ENCODE measurements at places on chromosomes 6 and 20. TPM values are rescaled to one million over a fixed set of nuclear protein-coding genes. Genes with fewer than 3 reads are reported as not detected.

The RAET1L gene
- polyA plus RNA-seq = not detected

The AGPAT1 gene
- 139 TPM for polyA plus RNA-seq

The TMEM170B gene
- polyA plus RNA-seq = 3.3 TPM

The C20orf204 gene
- polyA plus RNA-seq = 27.2 TPM

The RPN2 gene
- 1,560 TPM for polyA plus RNA-seq

The MOXD1 gene
- 0.03 TPM for polyA plus RNA-seq

The SDCBP2 gene
- 2.4 TPM for polyA plus RNA-seq

The SLC17A3 gene
- 0.08 TPM for polyA plus RNA-seq

The SLCO4A1 gene
- 91.3 TPM for polyA plus RNA-seq

The BPIFB4 gene
- polyA plus RNA-seq = 0.09 TPM

The TGM3 gene
- not detected for polyA plus RNA-seq

The FAM135A gene
- 24.3 TPM for polyA plus RNA-seq

The ALDH8A1 gene
- 0.68 TPM for polyA plus RNA-seq

The MYBL2 gene
- polyA plus RNA-seq = 11.9 TPM

The LY86 gene
- polyA plus RNA-seq = not detected

The MCUR1 gene
- 6.5 TPM for polyA plus RNA-seq

The COQ3 gene
- 4.8 TPM for polyA plus RNA-seq

The XKR7 gene
- polyA plus RNA-seq = not detected

The CCN5 gene
- 0.12 TPM for polyA plus RNA-seq

The PPP1R3G gene
- polyA plus RNA-seq = 1.3 TPM

The HLA-A gene
- 527 TPM for polyA plus RNA-seq

The CLPSL1 gene
- not detected for polyA plus RNA-seq

The SNPH gene
- polyA plus RNA-seq = not detected

The SLC13A3 gene
- 76.0 TPM for polyA plus RNA-seq

The APOM gene
- 1,140 TPM for polyA plus RNA-seq

The TEAD3 gene
- polyA plus RNA-seq = 16.5 TPM

The MAK gene
- polyA plus RNA-seq = not detected

The ECT2L gene
- 0.05 TPM for polyA plus RNA-seq

The RUNX2 gene
- polyA plus RNA-seq = not detected
